ENCODE measurements at places on chromosomes 5 and 9.

GRCh38 chr9:76109953-76110352, 219.5 kb downstream of the PCSK5 start:
- peak; percentile 3 for DNase-seq

DNA sequence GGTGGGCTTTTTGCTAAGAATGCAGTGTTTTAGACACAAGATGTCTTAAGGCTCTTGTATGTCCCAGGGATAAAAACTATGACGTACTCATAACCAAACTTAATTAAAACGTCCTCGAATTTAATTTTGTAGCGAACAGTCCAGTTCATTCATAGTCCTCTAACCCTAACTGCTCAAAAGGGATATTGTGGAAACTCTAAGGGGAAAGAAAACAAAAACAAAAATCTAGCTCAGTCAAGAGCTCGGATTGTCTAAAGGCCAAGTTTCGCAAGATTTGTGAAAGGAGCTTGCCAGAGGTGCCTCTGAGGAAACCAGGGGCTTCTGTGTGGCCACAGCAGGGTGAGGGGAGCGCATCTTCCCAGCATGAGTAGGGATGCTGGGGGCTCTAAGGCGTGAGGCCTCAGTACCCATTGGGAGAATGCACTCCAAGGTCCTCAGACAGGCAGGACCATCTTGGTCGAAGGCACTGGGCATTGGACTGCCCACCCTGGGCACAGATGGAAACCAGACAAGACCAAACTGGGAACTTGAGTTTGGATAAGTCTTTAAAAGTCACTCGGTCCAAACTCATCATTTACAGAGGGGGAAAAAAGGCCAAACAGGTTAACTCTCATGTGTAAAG, 71.8 kb downstream of the PRRT1B start:
- DNase-seq: no peak

GRCh38 chr9:4548811-4549725, 58.8 kb downstream of the SLC1A1 start:
- peak; percentile 42 for DNase-seq

DNA sequence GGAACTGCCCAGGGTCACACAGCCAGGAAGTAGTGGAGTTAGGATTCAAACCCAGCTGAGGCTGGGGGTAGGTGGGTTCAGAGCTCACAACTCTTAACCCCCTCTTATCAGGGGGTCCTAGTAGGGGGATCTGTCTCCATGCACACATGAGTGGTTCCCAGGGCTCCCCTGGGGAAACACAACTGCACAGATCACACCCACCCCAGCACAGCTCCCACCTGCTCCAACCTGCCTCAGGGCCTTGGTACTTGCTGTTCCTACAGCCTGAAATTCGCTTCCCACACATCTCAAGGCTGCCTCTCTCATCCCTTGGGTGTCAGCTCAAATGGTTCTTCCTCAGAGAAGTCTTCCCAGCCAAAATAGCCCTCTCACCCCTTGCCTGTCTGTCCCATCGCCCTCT, 4.8 kb downstream of the SNCB start:
- DNase-seq: no peak

GRCh38 chr9:124335320-124335707, 77.6 kb downstream of the NEK6 start:
- DNase-seq: no peak

- no peak for DNase-seq
Observed at GRCh38 chr5:72328172-72328571, 8.0 kb downstream of the PTCD2 start.

- no peak for DNase-seq
Observed at GRCh38 chr5:1860949-1861348, 21.8 kb downstream of the IRX4 start.

DNA sequence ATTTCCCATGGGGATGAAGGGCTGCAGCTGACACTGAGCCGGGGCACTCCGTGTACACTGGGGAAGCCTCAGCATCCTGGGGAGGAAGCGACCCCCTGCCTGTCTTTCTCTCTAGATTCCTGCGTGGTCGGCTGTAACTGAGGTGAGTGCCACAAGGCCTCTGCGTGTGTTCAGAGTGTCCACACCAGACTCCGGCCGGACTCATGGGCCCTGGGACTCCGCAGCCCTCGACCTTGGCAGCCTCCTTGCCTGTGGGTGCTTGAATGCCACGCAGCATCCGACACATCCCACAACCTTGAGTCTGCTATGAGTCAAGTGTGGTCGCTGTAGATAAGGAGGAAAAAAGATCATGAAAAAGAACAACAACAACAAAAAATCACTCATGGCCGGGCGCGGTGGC, 23.4 kb downstream of the PAEP start:
- no peak for DNase-seq

- no peak for DNase-seq
Observed at GRCh38 chr5:15757103-15757502, 257.1 kb downstream of the FBXL7 start.

DNA sequence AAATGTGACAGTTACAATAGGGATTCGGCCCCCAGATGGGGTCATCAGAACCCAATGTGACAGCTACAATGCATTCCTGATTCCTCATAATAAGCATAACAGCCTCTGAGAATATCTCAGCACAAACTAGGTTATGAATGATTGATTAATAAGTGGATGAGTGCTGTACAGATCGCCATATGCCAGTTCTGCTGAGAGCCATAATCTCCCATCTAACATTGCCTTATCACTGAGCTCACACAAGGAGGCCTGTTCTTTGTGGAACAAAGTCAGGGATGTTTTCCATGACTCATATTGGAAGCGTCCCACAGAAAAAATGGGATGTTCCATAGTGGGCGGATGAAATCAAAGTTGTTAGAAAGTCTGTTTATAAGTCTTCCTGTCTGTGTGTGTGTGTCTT, 89.6 kb downstream of the KIF4B start:
- no peak for DNase-seq

DNA sequence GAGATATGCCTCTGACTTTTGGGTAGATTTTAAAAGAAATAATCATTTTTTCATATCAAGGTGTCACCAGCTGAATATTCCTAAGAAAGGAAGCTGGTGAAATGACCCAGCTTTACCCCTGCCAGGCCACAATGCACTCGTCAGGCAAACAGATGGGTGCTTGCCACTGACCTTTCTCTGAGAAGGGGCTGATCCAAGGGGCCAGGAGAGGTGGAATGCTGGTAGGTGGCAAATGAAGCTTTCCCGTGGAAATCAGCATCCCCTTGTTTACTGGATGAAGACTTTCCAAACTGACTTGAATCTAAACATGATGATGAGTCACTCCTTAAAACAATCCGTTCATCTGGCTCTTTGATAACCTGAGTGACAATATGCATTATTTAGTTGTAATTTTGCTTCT, 44.3 kb upstream of the PLPP6 start:
- DNase-seq: no peak

- DNase-seq: no peak
Observed at GRCh38 chr9:87528969-87529368, 31.3 kb downstream of the DAPK1 start.

DNA sequence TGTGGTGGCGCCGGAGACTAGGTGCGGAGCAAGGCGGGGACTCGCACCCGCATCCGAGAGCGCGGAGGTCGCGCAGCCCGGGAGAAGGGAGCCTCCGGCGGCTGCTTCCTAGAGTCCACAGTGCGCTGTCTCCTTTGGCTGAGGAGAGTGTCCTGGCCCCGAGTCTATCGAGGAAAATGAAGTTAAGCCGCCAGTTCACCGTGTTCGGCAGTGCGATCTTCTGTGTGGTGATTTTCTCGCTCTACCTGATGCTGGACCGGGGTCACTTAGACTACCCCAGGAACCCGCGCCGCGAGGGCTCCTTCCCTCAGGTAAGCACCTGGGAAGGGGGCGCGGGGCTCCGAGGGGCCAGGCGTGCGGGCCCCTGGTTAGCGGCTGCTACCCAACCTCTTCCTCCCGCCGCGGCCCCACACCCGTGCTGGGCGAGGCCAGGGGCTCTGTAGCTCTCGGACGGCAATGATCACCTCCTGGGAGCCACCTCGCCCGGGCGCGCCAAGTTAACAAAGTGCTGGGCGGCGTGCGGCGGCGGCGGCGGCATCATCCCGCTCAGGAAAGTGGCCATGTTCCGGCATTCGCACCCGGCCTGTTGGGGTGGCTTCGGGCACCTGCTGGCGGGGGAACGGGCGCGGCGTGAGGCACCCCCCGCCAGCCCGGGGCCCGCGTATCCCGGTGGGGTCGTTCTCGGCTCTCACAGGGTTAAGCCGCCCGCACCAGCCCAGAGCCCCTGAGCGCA, 681 bp downstream of the MAN2A1 start:
- peak; percentile 60 for DNase-seq

Data from nephron progenitor cell (in vitro differentiated cells).